ENCODE measurements at places on chromosomes 12 and 14.

GRCh38 chr12:123267991-123268843, 3.4 kb downstream of the CDK2AP1 start:
- no peak for DNase-seq

DNA sequence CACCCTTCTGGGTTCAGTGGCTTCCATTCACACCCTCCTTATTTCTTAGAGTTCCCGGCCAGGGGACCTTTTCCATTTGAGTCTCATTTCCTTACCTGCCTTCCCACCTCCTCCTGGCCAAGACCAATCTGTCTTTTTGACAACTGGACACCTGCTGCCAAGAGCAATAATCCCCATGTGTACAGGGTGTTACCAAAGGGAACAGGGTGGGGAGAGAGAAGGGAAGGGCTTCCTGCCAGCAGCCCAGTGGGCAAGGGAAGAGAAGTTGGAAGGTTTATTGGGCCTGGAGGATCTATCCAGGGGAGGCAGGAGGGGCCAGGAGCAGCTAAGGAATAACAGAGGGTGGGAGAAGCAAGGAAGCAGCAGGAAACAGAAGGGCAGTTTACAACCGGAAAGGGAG, 346.2 kb downstream of the C12orf75 start:
- DNase-seq, result peak; percentile 56

DNA sequence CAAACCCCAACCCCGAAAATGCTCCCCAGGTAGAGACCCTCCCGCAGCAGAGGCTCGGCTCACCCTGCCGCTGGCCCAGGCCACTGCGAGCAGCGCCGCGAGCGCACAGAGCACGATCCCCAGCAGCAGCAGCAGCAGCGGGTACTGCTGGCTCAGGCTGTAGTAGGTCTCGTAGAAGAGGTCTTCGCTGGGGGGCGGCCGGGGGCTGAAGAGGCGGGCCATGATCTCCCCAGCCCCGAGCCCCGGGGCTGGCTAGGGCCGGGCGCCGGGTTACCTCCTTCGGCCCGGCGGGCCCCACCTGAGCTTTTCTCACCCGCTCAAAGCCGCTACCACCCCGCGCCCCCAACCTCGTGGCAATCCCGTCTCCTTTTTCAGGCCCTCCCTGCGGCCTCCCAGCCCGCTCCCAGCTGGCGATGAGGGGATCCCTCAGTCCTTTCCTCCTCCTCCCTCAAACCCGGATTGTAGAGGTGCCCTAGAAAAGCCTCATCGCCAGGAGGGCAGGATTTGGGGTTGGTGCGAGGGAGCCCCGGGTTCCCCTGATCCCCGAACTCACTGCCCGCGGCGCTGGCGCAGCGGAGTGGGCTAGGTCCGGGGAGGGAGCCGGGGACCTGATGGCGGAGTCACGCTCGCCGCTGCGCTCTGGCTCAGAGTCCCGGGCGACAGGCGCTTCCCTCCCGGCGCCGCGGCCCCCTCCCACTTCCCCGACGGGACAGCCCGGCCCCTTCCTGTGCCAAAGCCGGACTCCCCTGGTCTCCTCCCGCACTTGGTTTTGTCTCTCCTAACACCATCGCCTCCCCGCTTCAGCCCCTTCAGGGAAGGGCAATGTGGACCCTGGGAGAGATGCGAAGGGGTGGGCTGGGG, at the start of gene ADCY4:
TSS of gene ADCY4 (minus strand) at position 641 of the 861 bp plus-strand sequence. CDS start at position 222, 419 bp downstream.
- DNase-seq, result no peak

- no peak for DNase-seq
Measured at GRCh38 chr14:29906256-29906870, 21.3 kb downstream of the PRKD1 start.

- DNase-seq, result no peak
Measured at GRCh38 chr12:64566831-64567517, 43.3 kb upstream of the RASSF3 start.

All from LoVo (cell line).